ENCODE measurements at places on chromosomes 6 and 20.

DNA sequence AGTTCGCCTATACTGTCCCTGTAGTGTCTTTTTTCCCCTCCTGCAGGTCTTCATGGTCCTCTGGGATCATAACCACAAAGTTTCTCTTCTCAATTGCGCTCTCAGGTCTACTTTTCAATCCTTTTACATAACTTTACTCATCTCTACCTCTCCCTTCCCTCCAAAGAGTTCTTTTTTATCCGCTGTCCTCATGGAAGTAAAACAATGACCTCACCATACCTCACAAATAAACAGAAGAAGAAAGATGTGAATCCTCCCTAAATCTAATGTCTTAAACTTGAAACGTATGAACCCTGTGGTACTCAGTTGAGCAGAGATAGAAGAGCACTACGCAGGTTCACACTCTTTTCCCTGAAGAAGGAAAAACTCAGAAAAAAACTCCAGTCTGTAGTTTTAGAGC lies 12.1 kb upstream of the HLA-DQA1 start:
- DNase-seq, result no peak

DNA sequence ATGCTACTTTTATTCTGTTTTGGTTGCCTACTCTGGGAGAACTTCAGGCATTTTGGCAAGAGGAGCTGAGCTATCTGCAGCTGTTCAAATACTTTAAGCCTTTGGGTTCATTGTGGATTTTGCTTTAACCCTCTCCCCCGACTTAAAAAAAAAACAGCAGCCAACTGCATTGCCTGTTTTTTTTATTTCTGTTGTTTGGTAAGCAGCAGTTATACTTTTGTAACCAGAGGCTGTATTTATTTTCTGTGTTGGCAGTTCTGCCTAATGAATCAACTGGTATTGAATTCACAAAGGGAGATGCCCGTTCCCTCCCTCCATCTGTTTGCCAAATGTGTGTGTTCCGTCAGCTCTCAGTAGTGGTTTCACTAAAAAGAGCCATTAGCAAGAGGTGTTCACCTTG lies 484.0 kb downstream of the UTRN start:
- no peak for DNase-seq

GRCh38 chr6:151493161-151493803 lies 535 bp upstream of the CCDC170 start:
- DNase-seq, result no peak

DNA sequence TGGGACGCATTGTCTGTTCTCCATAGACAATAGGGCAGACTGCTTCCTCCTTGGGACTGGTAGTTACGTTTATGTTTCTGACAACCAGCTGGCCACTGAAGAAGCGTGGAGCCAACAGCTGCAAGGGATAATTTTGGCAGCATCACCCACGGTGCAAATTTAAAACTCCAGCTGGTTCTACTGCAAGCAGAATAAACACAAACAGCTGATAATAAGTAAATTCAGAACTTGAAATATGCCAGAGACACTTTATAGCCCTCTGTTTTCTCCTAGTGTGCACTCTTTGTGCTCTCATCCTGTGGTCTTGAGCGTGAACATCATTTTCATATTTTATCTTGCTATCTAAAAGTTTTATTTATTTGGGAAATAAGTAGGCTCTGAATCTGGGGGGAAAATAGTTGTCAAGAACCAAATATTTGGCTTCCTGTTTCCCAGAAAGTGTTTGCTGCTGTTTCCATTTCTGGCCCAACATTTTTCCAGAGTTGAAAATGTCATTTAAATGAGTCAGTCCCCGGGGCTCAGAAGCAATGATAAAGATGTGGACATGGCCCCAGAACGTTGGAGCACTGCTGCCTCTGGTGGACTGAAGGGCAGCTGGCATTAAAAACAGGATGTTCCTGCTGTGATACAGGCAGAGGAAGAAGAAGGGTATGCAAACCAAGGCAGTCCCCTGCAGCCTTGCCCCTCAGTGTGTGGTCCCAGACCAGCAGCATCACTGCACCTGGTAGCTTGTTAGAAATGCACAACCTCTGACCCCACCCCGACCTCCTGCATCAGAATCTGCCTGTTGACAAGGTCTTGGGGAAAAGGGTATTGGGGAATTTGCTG lies 12.5 kb upstream of the THBD start:
- no peak for DNase-seq

DNA sequence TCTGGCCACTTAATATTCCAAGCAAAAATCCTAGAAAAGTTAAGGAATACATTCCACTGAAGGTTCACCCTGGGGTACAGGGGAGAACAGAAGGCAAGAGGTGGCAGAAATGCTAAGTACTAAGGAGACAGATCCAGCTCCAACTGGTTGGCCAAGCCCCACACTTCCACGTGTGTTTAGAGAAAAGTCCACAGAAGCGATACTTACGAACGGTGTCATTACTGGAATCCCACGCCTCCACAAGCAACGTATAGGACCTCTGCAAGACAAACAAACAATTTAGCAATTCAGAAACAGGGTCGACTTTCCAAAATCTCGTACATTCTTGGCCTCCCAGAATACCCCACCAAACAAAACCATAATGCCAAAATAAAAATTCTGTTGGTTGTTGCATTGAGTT lies 10.0 kb downstream of the JAG1 start:
- DNase-seq, result no peak

DNA sequence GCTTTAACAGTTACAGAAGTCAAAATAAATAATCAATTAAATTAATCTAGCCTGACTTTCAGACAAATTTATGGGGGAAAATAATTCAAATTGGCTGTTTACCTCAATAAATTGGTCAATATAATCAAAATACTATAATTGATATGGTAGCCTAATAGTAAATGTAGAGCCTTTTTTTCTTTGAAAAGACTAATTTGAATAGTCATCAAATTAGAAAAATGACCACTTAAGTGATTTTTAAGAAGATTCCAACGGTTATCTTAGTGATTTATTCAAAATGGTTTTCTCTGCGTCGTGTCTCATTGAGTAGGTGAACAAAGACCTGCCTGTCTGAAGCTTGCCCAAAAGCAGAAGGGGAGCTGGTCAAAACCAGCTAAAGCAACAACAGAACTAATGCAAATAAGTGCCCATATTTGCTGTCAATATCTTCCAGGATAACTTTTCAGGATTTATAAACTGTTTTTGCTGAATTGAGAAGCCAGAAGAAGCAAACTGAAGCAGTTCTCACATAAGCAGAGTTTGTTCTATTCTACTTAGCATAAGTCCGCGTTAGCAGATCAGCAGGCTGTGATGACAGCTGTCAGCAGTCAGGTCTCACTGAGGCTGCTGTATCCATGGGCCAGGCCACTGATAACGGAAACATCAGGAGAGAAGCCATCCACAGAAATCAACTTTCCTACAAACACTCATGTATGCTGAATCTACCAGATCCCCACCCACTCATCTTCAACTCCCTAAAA lies 7.0 kb downstream of the RCAN2 start:
- no peak for DNase-seq

- no peak for DNase-seq
Measured at GRCh38 chr6:113511100-113511499, 346.0 kb upstream of the MARCKS start.

GRCh38 chr20:6178537-6178936 lies 55.7 kb upstream of the FERMT1 start:
- DNase-seq, result no peak

GRCh38 chr6:31143148-31143547 lies 4.3 kb upstream of the PSORS1C2 start:
- DNase-seq, result no peak

DNA sequence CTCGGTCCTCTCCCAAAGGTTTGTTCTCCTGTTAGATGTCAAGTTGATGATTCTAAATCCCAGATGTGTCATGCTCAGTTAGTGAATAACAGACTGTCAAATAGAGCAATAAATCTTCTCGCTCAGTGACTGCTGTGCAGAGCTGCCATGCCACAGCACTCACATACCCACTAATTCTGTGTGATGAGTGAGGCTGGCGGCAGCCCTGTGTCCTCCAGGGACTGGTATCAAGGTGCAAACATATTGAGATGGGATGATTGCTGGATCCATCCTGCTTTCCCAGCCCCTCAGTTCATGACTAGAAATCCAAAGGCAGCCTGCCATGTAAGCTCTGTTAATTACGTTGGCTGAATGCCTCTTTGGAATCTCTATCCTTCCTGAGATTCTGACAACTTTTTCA lies 103.9 kb downstream of the OLIG3 start:
- no peak for DNase-seq

GRCh38 chr6:165845493-165845892 lies 182.5 kb upstream of the PDE10A start:
- DNase-seq, result no peak

DNA sequence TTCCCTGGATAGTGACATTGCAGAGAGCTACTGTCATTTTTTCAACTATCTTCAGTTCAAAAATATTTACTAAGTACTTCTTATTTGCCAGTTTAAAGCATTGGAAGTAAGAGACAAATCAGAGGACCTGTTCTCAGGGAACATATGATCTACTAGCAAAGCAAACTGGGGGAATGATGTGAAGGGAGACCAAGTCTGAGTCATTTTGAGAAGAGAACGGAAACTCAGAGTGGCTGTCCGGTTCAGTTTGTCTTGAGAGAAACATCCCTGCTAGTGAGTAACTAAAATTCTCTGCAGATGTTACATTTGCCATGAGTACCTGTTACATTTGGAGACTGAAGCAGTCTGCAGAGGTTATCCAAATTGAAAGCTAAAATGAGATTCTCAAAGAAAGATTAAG lies 118.3 kb downstream of the KCNQ5 start:
- DNase-seq, result no peak

DNA sequence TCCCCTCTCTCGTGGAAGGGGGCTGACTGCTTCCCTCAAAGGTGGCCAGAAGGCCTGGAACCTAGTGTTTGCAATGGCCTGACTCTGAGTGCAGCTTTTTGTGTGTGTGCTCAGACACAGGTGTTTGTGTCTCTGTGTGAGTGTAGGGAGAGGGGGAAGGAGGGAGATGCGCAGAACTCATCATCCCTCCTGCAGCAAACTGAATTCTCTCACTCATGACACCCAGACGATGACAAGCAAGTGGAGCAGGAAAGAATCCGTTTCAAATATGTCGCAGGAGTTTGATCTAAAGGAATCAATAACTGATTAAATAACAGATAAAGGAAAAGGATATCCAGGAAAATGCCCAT lies 101.4 kb downstream of the TNFAIP3 start:
- no peak for DNase-seq

GRCh38 chr6:26382121-26382520 lies 787 bp upstream of the BTN2A2 start:
- no peak for DNase-seq

- no peak for DNase-seq
Measured at GRCh38 chr20:39504710-39505094, 542.6 kb downstream of the DHX35 start.

- DNase-seq, result no peak
Measured at GRCh38 chr6:130070792-130071191, 52.4 kb downstream of the L3MBTL3 start.

GRCh38 chr6:56663344-56663743 lies 20.7 kb upstream of the DST start:
- DNase-seq, result no peak

GRCh38 chr6:52937908-52938307 lies 28.4 kb upstream of the GSTA3 start:
- DNase-seq, result no peak

GRCh38 chr6:133983099-133983939 lies 30.3 kb downstream of the TBPL1 start:
- DNase-seq, result no peak

DNA sequence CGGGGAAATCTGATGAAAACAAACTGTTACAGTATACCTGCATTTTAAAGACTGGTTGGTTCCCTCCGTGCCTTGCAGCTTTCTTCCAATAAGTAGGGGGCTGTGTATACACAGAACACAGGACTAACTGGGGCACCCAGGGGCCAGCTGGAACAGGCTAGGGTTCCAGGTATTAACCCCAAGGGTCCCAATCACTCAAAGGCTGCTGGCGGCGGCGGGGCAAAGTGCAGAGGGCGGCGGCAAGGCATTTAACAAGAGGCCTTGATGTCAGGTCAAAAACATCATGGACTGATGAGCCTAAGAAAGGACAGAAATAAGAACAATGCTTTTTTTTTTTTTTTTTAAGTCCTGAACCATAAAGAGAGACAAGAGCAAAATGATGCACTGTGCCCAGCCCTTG lies 2.5 kb downstream of the PMEPA1 start:
- DNase-seq, result no peak

GRCh38 chr20:44838521-44838920 lies 28.2 kb upstream of the RIMS4 start:
- no peak for DNase-seq

- no peak for DNase-seq
Measured at GRCh38 chr20:56343861-56344381, 14.9 kb upstream of the FAM210B start.

- DNase-seq, result no peak
Measured at GRCh38 chr20:36340593-36340990, 34.5 kb downstream of the DLGAP4 start.

DNA sequence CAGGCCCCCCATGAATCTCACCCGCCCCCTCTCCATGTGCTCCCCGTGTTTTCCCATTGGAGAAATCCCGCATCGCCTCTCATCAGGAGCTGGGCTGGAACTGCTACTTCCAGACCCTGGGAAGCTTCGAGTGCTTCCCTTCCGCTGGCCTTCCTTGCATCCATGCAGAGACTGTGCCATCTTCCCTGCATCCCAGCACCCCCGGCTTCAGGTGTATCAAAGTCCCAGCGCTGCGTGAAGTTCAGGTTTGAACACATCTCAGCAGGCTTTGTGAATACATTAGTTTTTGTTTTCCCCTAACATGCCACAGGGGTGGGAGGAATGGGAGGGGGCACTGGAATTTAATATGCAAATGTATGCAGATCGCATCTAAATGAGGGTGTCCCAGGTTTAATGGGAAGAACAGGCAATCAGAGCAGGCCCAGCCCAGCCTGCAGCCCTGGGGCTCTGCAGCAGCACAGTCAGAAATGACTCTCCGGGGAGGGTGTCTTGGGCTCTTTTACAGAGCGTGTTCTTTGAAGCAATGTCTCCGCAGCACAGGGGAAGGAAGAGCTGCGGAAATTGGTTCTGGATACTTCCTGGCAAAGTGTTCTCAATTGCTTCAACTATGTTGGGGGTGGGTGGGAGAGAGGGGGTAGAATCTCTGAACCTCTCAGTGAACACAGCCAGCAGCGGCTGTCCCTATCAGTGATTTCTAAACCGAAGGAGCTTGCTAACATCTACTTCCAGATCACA lies 8.3 kb upstream of the MMP9 start:
- DNase-seq, result no peak

GRCh38 chr6:160523223-160523622 lies 140.9 kb downstream of the LPA start:
- DNase-seq, result no peak

DNA sequence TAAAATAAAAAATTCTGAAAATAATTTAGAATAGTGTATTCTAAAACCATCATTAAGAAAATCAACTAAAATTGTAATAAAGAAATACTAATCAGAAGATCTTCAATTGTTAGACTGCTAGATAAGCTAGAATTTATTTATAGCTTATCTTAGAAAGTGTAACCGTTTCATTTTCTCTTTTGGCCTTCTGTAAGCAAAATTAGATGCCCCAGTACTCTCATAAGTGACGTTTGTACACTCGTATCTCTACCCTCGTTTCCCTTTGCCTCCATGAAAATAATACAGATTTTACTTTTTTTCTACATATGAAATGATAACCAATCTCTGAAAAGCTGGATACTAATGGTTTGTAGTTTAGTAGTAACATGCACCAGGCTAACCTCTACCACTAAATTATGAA lies 19.8 kb downstream of the DSE start:
- DNase-seq, result no peak

GRCh38 chr6:106321940-106322339 lies 3.6 kb downstream of the ATG5 start:
- no peak for DNase-seq

- no peak for DNase-seq
Measured at GRCh38 chr6:156395276-156395675, 381.9 kb upstream of the ARID1B start.

GRCh38 chr6:80341330-80341729 lies 234.9 kb downstream of the BCKDHB start:
- no peak for DNase-seq

- peak; percentile 38 for DNase-seq
Measured at GRCh38 chr6:136290410-136291010, 864 bp upstream of the BCLAF1 start.

Data from cerebellar nuclear complex (tissue), 1 donor.